Right lung (tissue), 10 donors: ENCODE measurements at places on chromosomes 1 and 21. TPM values are rescaled to one million over a fixed set of nuclear protein-coding genes. Genes with fewer than 3 reads are reported as not detected.

Gene GNL2
- polyA plus RNA-seq: 66.2 TPM

Gene HIPK1
- 41.8 TPM for polyA plus RNA-seq

Gene SMPDL3B
- polyA plus RNA-seq: 13.9 TPM

Gene GUCA2A
- 1.5 TPM for polyA plus RNA-seq

Gene L1TD1
- polyA plus RNA-seq: 6.2 TPM

Gene CR1L
- 0.87 TPM for polyA plus RNA-seq

Gene CALML6
- 0.81 TPM for polyA plus RNA-seq

DNA sequence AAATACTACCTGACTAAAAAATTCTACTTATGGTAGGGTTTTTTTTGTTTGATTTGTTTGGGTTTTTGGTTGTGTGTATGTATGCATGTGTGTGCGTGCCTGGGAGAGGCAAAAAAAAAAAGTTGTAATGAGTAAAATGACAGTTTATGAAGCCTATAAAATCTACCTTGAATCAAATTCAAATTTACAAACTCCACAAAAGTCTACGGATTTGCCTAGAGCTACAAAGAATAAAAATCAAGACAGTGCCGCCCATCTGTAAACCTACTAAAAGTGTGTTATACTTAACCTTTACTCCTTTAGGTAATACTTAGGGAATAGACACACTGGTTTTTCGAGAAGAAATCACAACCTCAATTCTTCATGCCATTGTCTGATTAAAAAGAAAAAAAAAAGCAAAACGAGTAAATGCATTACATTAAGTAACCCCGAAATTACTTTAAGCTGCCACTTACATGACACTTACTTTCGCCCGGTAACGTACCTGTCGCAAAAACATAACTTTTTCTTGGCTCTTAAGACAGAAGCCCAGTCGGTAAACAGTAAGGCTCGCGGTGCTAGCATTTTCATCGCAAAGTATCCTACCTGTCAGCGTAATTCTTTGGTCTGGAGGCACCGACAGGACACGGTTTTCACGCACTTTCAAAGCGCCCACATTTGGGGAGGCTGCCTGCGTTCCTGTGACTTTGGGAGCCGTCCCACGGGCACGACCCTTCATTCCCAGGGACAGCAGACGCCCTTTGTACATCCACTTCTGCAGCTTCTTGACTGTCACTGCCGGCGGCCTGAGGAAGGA is 951 bp downstream of the SYDE2 start:
- DNase-seq: no peak

GRCh38 chr1:42379794-42380585 is 602 bp upstream of the RIMKLA start:
- DNase-seq: no peak

DNA sequence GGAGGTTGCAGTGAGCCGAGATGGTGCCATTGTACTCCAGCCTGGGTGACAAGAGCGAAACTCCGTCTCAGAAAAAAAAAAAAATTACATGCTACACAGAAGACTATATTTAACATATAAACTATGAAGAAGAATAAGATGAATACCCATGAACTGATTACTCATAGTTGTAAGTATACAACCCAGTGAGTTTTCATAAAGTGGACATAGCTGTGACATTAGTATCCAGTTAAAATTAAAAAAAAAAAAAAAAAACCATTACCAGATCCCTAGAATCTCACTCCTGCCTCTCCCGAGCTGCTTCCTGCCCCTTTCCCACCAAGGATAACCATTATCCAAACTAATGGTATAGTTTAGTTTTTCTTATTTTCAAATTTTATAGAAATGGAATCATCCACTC is 37.4 kb downstream of the UBE4B start:
- no peak for DNase-seq

GRCh38 chr1:52216907-52217458 is 75.1 kb downstream of the ZFYVE9 start:
- DNase-seq: no peak

DNA sequence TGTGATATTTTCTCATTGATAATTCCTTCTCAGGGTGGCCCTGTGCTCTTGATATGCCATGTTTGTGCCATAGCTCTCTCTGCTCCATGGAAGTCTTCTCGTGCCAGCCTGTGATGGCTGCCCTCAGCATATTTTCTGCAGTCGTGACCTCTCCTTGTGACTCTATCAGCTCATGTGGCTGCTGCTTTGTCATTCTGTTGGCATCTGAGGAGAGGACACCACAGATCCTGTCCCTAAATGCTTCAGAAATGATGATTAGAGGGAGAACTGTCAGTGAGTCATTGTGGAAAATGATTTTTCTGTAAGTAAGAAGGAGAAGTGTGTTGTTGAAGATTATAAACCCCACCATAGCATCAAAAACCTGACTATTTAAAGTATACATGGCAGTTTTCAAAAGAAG is 286.0 kb downstream of the ADGRL2 start:
- DNase-seq: no peak

GRCh38 chr1:11725616-11726015 is 10.3 kb upstream of the AGTRAP start:
- DNase-seq: no peak

- DNase-seq: no peak
Measured at GRCh38 chr1:9853249-9853595, 29.5 kb upstream of the CLSTN1 start.

DNA sequence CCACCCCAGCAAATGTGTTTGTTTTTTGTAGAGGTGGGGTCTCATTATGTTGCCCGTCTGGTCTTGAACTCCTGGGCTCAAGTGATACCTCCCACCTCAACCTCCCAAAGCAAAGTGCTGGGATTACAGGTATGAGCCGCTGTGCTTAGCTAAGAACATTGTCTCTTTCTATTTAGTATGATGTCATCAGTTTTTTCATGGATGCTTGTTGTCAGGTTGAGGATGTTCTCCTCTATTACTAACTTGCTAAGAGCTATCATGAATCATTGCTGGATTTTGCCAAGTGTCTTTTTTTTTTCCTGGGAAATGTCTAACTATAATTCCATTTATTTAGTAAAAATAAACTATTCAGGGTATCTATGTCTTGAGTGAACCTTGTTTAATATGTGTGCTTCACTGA is 19.0 kb upstream of the MPC2 start:
- DNase-seq: no peak

GRCh38 chr21:38979271-38980121 is 173.8 kb downstream of the ETS2 start:
- no peak for DNase-seq

- no peak for DNase-seq
Measured at GRCh38 chr1:38915352-38915948, 26.2 kb downstream of the RHBDL2 start.

- no peak for DNase-seq
Measured at GRCh38 chr1:38273196-38273804, 226.7 kb upstream of the POU3F1 start.

GRCh38 chr1:39692152-39693074 is 1.2 kb upstream of the HPCAL4 start:
- no peak for DNase-seq

DNA sequence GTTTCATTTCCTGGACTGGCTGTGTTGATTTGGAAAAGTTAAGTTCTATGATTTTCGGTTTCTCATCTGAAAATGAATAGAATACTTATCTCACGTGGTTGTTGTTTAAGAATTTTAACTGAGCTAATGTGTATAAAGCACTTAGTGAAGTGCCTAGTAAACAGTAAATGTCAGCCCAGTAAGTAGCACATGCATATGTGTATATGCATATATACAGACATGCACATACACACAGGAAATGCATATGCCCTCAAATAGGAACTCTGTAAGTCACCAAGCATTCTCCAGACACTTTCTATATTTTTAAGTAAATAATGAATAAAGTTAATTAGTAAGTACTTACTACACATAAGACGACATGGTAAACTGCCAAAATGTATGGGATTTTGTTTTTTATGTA is 128.6 kb downstream of the CLEC20A start:
- no peak for DNase-seq
